Stomach (tissue), 19 donors: ENCODE measurements at places on chromosomes 6 and 20. TPM values are rescaled to one million over a fixed set of nuclear protein-coding genes. Genes with fewer than 3 reads are reported as not detected.

GRCh38 chr6:43939281-43940070 is 169.5 kb downstream of the VEGFA start:
- H3K27me3 ChIP-seq = no peaks in the 10 kb centered on the region
- H3K36me3 ChIP-seq = no peaks in the 10 kb centered on the region
- H3K4me1 ChIP-seq = peaks cover 7% of the 10 kb centered on the region
- no peak overlapping the region for H3K4me3 ChIP-seq

DNA sequence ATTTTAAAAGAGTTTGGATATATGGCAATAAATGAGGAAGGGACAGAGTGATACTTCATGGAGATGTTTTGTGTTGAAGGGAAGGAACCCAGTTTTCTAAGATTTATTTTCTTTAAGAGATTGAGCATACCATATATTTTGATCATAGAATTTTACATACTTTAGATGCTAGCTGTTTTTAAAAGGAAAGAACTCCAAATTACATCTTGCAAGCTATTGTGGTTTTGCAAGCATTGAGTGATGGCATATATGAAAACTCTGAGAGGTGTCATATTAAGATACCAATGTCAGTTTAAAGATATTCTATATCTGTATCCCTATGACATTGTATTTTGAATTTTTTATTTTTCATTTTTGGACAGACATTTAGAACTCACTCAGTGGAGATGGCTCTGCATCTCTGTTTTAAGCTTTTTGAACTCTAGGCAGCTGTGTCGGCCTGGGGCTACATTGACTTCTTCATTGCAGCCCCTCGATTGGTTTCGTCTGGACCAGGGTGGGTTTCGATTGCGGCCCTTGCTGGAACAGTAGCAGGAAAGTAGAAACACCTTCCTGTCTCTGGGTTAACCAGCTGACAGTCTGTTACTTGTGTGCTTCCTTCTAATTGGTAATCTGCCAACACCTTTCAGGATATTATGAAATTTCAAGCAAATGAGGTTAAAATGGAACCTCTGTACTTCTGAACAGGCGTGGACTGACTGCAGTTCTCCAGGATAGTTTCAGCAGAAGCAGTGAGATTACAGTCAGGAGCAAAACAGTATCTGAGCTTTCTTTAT is 14.0 kb downstream of the IGF2R start:
- H3K4me1 ChIP-seq = peaks cover 88% of the 10 kb centered on the region
- H3K4me3 ChIP-seq = no peak overlapping the region
- DNase-seq = no peak
- no peaks in the 10 kb centered on the region for H3K27me3 ChIP-seq
- H3K27ac ChIP-seq = no peak overlapping the region
- no peaks in the 10 kb centered on the region for H3K36me3 ChIP-seq

GRCh38 chr6:100212131-100212530 is 218.1 kb upstream of the MCHR2 start:
- peaks cover 7% of the 10 kb centered on the region for H3K27me3 ChIP-seq
- H3K36me3 ChIP-seq = no peaks in the 10 kb centered on the region
- no peak overlapping the region for H3K4me3 ChIP-seq
- no peaks in the 10 kb centered on the region for H3K4me1 ChIP-seq
- DNase-seq = no peak
- H3K27ac ChIP-seq = no peak overlapping the region

DNA sequence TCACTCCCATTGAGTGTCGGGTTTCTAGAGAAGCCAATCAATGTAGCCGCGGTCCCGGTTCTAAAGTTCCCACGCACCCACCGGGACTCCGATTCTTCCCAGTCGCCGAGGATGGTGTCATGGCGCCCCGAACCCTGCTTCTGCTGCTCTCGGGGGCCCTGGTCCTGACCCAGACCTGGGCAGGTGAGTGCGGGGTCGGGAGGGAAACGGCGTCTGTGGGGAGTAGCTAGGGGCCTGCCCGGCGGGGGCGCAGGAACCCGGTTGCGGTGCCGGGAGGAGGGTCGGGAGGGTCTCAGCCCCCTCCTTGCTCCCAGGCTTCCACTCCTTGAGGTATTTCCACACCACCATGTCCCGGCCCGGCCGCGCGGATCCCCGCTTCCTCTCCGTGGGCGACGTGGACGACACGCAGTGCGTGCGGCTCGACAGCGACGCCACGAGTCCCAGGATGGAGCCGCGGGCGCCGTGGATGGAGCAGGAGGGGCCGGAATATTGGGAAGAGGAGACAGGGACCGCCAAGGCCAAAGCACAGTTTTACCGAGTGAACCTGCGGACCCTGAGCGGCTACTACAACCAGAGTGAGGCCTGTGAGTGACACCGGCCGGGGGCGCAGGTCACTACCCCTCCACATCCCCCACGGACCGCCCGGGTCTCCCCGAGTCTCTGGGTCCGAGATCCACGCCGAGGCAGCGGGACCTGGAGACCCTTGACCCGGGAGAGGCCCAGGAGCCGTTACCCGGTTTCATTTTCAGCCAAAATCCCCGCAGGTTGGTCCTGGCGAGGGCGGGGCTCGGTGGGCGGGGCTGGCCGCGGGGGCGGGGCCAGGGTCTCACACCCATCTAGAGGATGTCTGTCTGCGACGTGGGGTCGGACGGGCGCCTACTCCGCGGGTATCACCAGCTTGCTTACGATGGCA is 35.2 kb upstream of the HLA-G start:
- H3K4me1 ChIP-seq = peaks cover 4% of the 10 kb centered on the region
- peak; percentile 62 for DNase-seq
- peaks cover 3% of the 10 kb centered on the region for H3K27me3 ChIP-seq
- peak overlapping the region; percentile 7 for H3K27ac ChIP-seq
- no peaks in the 10 kb centered on the region for H3K36me3 ChIP-seq

- no peak overlapping the region for H3K27ac ChIP-seq
- H3K27me3 ChIP-seq = no peaks in the 10 kb centered on the region
- no peak for DNase-seq
- no peaks in the 10 kb centered on the region for H3K4me1 ChIP-seq
- no peaks in the 10 kb centered on the region for H3K36me3 ChIP-seq
- no peak overlapping the region for H3K4me3 ChIP-seq
These were observed 6.8 kb upstream of the PLCB4 start for GRCh38 chr20:9062066-9062465.

GRCh38 chr20:57501461-57502335 is 23.2 kb downstream of the CTCFL start:
- H3K4me1 ChIP-seq = no peaks in the 10 kb centered on the region
- H3K36me3 ChIP-seq = no peaks in the 10 kb centered on the region
- no peak overlapping the region for H3K4me3 ChIP-seq
- no peak for DNase-seq

GRCh38 chr6:130457605-130458004 is 91.8 kb downstream of the TMEM200A start:
- DNase-seq = no peak
- no peaks in the 10 kb centered on the region for H3K27me3 ChIP-seq
- no peaks in the 10 kb centered on the region for H3K36me3 ChIP-seq
- H3K27ac ChIP-seq = no peak overlapping the region
- no peak overlapping the region for H3K4me3 ChIP-seq

GRCh38 chr6:4157506-4157905 is 22.1 kb upstream of the ECI2 start:
- H3K27ac ChIP-seq = no peak overlapping the region
- no peak for DNase-seq
- no peaks in the 10 kb centered on the region for H3K36me3 ChIP-seq
- H3K4me3 ChIP-seq = no peak overlapping the region
- no peaks in the 10 kb centered on the region for H3K27me3 ChIP-seq
- H3K4me1 ChIP-seq = no peaks in the 10 kb centered on the region

DNA sequence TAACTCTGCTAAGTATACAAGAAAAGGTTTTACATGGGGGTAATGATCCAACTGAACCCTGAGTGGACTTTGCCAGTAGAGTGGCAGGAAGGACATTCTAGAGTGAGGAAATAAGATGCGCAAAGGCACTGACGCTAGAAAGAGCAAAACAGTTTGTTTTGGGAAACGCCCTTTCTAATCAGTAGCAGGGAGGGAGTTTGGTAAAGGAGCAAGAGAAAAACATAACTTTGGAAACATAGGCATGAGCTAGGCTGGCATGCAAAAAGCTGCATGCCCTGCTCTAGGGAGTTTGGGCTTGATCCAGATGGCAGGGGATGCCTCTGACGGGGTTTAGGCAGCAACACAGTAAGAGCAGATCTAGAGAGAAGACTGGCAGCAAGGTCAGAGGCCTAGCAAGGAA is 135.2 kb downstream of the DST start:
- H3K4me1 ChIP-seq = peaks cover 31% of the 10 kb centered on the region
- H3K4me3 ChIP-seq = no peak overlapping the region
- no peak for DNase-seq

GRCh38 chr6:150426198-150426597 is 57.4 kb downstream of the IYD start:
- H3K36me3 ChIP-seq = no peaks in the 10 kb centered on the region
- no peaks in the 10 kb centered on the region for H3K27me3 ChIP-seq
- DNase-seq = peak; percentile 49
- peaks cover 7% of the 10 kb centered on the region for H3K4me1 ChIP-seq
- H3K4me3 ChIP-seq = no peak overlapping the region
- no peak overlapping the region for H3K27ac ChIP-seq

DNA sequence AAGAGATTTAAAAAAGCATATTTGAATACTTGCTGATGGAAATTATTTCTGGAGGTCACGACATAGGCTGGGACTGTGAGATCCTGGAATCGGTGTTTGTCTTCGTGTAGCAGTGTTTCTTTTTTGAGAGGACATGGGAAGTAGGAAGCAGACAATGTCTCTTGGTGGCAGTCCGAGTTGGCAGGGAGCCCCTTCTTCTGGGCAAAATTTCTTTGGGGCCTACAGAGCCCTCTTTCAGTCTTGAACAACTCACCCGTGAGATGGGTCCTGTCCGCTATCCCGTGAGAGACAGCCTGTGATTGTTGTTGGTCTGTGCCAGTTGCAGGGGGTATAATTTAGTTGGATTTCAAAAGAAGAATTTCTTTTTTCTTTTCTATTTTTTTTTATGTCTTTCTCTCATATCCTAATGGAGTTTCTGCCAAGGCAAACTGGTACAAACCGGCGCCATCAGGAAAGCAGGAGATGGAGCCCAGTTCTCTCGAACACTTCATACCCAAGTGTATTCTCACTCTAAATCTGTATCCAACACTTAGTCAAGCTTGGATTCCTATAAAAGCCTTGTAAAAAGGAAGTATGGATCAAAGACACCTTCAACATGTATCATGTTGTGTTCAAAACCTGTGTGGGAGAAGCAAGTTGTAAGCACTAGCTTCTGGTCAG is 785.1 kb downstream of the MAFB start:
- DNase-seq = no peak
- no peak overlapping the region for H3K4me3 ChIP-seq
- H3K4me1 ChIP-seq = no peaks in the 10 kb centered on the region
- H3K27ac ChIP-seq = no peak overlapping the region

DNA sequence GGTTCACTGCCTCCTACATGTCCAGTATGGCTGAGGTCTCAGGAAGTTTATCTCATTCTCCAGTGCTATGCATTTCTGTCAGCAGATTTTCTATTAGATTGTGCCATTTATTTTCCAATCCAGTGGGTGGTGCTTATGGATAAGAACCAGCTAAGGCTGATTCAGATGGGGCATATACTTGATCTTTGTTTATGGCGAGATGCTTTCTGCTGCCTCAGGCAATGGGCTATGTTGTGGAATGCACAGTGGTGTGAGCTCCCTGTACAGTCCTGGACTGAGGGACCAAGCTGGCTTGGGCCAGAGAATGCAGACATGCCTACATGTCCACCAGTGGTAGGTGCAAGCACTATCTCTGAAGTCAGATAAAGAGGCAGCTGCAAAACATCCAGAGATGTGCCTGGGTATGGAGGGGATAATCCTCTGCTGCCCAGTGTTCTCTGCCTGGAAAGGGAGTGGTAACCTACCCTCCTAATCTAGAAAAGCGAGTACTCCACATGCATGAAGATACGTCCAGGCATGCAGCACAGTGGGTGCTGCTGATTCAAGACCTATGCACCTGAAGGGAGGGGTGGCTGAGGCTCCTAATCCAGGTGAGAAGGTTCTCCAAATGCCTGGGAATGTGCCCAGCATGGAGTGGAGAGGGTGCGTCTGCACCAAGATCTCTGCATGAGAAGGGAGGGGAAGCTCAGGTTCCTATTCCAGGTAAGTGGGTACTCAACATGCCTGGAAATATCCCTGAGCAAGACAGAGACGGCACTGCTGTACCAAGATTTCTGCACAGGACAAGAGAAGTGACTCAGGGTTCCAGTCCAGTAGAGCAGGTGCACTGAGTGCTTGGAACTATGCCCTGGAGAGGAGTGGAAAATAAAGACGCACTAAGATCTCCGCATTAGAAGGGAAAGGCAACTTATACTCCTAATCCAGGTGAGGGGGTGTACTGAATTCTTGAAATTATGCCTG is 9.4 kb downstream of the CST4 start:
- no peak for DNase-seq
- H3K27ac ChIP-seq = no peak overlapping the region
- H3K27me3 ChIP-seq = peaks cover 13% of the 10 kb centered on the region
- H3K4me3 ChIP-seq = no peak overlapping the region
- no peaks in the 10 kb centered on the region for H3K36me3 ChIP-seq

DNA sequence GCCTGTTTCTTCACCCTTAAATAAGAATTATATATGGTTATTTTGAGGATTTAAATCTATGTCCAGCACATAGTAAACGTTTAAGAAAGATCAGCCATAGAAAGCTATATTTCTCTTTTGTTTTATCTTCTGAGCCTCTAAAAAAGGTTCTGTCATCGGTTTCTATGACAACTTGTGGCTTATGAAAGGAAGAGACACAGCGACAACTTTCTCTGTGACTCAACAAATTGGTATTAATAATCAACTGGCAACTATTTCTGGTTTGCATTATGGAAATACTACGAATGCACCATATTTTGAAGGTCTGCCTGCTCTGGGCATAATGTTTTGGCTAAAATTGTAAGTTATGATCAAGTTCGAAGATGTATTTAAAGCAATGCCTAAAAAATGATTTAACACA is 751.0 kb downstream of the CD109 start:
- H3K27me3 ChIP-seq = no peaks in the 10 kb centered on the region
- no peak overlapping the region for H3K27ac ChIP-seq
- DNase-seq = no peak
- H3K4me3 ChIP-seq = no peak overlapping the region

GRCh38 chr6:166543603-166544295 is 42.7 kb downstream of the RAMACL start:
- no peak overlapping the region for H3K4me3 ChIP-seq
- DNase-seq = no peak
- no peaks in the 10 kb centered on the region for H3K4me1 ChIP-seq
- peaks cover 14% of the 10 kb centered on the region for H3K36me3 ChIP-seq

ELOVL5 gene
- total RNA-seq = 12.0 TPM

TCFL5 gene
- 5.8 TPM for total RNA-seq

MOG gene
- total RNA-seq = not detected

LY6G5C gene
- not detected for total RNA-seq

SIRPB1 gene
- not detected for total RNA-seq

NUDT3 gene
- total RNA-seq = 23.8 TPM

SIRPB2 gene
- 2.9 TPM for total RNA-seq

GHRH gene
- total RNA-seq = not detected

RNF39 gene
- total RNA-seq = 0.18 TPM

KHDC1 gene
- 1.8 TPM for total RNA-seq
